ENCODE measurements at places on chromosomes 16 and 17.

DNA sequence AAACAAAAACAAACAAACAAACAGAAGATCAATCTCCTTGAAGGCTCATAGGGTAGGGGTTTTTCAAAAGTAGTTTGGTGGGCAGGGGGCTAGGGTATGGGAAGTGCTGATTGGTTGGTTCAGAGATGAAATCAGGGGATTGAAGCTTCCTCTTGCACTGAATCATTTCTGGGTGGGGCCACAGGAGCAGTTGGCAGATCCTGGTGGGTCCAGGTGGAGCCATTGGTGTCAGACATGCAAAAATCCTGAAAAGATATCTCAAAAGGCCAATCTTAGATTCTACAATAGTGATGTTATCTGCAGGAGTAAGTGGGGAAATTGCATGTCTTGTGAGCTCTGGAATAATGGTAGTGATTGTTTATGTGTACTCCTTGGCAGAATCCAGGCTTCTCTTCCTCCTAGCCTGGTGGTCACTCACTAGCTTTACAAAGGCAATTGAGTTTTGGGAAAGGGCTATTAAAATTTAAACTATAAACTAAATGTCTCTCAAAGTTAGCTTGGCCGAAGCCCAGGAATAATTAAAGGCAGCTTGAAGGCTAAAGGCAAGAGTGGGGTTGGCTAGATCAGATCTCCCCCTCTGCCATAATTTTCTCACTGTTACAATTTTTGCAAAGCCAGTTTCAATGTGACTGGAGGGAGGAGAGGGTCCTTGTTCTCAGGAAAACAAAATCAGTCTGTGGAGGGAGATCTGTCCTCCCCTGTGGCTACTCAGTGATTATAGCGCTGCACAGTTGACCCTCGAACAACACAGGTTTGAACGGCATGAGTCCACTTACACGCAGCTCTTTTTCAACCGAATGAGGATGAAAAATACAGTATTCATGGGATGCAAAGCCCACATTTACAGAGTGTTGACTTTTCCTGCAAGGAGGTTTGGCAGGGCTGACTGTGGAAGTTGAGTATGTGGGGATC lies 45.2 kb downstream of the RNF112 start:
- DNase-seq: no peak

DNA sequence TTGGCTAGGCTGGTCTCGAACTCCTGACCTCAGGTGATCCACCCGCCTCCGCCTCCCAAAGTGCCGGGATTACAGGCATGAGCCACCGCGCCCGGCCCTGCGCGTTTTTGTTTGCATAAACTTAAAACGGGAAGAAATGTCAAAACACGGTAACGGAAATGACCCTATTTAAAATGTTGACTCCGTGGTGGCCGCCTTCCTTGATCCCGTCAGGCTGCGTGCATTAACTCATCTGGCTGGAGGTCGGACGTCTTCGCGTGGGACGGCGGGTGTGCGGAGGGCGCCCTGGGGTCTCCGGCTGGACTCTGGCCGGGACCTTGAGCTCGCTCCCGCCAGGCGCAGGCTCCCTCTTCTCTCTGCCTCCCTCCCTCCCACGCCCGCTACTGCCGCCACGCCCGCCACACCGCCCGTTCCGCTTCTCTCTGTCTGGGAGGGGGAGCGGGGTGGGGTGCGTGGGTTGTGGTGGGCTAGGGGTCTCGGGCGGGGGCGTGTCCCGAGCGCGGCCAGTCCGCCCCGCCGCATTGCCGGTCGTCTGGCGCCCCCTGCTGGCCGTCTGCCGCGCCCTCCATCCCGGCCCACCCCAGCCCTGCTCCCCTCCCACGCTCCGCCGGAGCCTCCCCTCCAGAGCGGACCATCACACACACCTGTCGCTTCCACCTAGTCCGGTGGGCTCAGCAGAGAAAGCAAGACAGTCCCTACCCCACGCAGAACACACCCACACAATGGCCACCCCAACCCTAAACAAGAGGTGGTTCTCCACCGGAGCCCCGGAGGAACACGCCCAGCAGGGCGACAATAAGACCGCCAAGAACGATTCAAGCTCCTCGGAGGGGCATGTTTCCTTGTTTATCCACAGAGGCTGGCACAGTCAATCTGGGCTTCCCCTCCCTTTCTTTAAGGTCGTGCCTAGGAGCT lies 1.2 kb upstream of the CCDC42 start:
- DNase-seq: no peak

DNA sequence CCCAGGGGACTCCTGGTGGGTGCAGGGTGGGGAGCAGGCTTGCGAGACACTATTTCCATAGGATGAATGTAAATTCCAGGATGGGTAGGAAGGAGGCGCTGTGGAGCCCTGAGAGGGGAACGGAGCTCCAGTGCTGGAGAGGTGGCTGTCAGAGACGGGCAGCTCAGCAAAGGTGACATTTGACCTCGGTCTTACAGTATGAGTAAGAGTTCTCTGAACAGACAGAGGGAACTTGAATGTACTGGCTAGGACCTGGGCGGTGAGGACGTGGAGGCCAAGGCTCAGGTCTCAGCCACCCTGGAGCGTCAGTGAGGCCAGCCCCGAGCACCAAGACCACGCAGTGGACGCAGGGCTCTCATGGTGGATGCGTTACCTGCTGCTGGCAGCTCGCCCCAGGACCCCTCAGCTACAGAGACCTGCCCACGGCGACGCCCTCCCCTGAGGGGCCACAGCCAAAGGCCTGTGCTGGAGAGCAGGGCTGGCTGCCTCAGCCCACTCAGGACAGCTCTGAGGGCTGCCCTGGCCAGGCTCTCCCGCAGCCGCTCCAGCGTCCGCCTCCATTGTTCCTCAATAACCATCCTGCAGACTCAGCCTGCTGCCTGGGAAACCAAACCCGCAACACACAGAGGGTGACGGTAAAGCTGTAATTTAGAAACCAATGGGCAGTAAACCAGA lies 65.9 kb upstream of the TNRC6C start:
- DNase-seq: no peak

GRCh38 chr16:60166111-60166510 lies 1432.0 kb upstream of the GOT2 start:
- DNase-seq: no peak

DNA sequence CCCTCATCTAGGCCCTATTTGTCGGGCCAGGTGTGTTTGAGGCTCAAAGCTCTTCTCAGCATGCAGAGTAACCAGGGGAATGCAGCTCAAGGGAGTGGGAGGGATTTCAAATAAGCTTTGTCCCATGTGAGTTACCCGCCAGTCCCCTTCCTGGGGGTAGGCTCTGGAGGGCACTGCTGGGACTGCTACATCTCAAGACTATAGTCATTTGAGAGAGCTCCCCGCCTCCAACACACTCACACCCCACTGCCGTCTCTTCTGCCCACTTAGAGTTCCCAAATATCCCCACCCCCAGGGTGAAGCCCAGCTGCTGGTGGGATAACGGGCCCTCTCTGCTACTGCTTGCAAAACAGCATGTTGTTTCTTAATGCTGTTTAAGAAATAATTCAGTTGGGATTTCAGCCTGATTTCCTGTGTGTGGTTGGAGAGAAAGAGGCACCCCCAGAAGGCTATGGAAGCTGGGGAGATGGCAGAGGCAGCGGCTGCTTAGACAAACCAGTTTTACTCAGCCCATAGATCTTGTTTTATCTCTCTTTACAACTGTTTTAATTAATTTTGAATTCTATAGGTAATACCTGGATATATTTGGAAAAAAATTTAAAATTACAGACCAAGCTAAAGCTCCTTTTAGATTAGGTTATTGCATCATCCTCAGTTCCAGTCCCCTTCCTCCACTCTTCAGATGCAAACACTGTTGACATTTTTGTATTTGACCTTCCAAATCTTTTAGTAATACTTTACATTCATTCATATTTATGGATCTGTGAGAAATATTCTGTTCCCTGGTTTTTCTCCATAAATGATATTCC lies 4.1 kb upstream of the MPO start:
- no peak for DNase-seq

- DNase-seq: no peak
Measured at GRCh38 chr17:57903961-57904360, 51.3 kb downstream of the CUEDC1 start.

DNA sequence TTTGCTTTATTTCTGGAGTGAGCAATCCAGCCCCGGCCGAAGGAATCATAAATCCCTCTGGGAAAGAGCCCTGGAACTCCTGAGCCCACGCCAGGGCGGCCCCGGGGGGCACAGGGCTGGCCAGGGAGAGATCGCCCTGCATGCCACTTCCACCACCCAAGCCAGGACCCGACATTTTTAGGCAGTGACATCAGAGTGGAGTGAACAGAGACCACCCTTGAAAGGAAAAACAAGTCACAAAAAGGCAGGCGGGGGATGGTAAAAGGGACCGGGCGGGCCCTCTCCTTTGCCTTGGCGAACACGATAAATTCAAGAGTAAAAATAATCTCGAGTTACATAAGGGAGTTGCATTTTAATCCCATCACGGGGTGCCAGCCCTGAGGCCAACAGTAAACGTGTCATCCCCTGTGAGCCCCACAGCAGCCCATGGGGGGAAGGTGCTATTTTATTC lies 284.1 kb downstream of the C16orf95 start:
- DNase-seq: no peak

DNA sequence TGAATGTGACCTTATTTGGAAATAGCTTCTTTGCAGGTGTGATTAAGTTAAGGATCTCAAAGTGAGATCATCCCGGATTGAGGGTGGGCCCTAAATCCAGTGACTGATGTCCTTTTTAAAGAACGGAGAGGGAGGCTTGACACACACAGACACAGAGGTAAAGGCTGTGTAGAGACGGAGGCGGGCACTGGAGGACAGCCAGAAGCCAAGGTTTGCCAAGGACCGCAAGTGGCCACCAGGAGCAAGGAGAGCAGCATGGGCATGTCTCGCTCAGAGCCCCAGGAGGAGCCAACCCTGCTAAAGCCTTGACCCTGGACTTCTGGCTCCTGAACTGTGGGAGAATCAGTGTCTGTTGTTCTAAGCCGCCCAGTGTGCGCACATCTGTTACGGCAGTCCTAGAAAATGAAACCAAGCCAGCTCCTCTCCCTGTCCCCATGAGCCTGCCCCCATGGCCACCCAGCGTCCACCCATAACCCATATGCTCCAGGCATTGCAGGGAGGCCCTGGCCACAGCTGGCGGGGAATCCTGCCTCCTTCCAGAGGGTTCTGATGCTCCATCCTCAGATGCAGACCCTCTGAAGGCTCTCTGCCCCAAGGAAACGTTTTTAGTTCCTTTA lies 15.2 kb downstream of the CNGB1 start:
- no peak for DNase-seq

DNA sequence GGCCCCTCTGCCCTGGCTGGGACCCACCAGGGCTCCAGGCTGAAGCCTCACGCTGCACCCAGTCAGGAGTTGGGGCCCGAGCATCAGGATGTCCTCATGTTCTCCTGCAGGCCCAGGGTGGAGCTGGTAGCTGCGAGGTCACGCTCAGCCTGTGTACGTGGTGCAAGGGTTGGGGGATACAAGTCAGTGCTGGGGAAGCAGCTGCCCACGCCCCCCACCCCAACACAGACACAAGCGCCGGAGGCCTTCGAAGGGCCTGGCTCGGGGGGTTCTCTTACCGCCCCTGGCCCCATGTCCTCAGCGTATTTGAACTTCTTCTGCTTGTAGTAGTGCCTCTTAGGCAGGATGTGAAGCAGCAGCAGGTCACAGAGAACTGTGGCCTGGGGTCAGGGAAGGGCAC lies 4.9 kb upstream of the CAMKK1 start:
- no peak for DNase-seq

DNA sequence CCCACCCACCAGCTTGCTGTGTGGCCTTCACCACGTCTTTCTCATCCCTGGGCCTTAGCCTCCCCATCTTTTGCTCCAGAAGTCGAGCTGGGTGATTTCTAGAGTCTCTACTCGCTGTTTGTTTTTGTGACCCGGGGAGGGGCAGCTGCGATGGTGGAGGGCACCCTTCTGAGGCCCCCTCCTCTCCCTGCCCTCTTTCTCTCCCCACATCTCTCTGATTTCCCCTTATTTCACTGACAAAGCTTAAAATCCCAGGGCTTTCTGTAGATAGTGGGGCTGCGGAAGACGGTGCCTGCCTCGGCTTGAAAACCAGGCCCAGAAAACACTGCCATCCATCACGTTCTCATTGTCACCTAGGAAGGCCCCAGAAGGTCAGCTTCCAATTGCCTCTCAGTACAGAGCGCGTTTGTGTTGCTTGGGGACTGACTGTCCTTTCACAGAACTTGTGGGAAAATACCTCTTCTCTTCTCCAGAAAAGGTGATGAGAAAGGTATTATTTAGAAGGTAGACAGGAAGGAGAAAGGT lies 95.1 kb downstream of the NTN1 start:
- DNase-seq: no peak

GRCh38 chr17:40129498-40129897 lies 7.7 kb downstream of the MSL1 start:
- no peak for DNase-seq
